ENCODE measurements at places on chromosomes 12 and 14.

DNA sequence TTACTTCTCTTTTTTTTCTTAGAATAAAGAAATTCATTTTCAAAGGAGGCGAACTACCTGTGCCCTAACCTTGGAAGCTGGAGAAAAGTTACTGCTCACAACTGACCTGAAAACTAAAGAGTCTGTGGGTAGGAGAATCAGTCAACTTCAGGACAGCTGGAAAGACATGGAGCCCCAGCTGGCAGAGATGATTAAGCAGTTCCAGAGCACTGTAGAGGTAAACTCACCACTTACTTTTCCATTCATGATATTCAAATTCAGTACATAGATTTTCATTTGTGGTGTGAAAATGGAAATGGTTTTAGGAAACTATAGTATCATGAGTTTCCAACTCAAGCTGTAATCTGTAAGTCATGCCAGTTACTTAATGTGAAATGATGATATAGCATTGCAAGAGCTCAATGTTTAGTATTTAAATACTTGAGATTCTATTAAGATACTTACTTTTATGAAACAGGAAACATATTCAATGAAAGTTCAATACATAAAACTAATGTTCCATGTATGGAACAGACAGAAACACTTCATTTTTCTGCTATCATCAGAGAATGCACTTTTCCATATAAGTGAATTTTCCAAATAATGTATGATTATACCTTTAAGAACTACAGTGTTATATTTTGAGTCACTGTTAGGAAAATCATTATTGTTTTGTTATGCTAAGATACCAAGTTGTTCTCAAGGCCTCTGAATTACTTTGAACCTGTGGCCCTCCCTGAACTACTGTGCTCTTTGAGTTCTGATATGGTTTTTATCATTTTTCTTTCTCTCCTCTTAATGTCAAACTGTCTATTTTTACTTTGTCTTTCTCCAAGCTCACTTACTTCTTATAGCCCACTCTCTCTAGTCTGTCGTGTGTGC lies 119.0 kb downstream of the ESR2 start:
- no peak for DNase-seq

DNA sequence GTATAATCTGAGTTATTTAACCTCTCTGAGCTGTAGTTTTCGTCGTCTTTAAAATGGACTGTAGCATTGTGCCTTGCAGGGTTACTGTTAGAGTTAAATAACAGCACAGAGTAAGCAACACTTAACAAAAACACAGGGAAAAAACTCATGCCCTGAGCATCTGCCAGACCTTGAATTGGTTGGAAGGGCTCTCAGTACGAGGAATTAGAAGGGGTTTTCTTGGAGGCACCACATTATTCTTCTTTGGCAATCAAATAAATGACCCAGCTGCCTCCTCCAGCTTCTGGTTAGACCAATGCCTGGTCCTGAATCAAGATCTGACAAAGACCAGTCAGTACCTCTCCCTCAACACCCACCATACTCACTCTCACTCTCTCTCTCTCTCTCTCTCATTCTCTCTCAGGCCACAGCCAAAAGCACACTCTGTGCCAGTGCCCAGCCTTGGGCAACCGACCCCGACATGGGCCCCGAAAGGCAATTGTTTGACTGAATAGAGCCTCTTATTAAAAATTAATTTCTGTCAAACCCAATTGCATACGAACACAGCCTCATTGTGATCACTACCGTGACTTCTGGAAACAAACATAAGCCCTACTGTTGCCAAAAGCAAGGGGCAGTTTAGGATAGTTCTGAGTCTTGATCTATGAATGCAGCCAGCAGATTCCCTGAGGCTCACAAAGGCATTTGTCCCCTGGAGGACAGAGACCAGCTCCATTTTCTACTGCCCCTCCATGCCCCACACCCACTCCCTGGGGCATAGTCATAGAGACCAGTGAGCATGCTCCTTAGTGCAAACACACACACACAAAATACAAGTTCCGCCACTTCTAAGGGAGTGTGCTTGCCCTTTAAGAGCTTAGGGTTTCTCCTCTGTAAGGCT lies 23.9 kb downstream of the DUSP6 start:
- no peak for DNase-seq

GRCh38 chr12:3091038-3091319 lies 13.8 kb downstream of the TSPAN9 start:
- no peak for DNase-seq

DNA sequence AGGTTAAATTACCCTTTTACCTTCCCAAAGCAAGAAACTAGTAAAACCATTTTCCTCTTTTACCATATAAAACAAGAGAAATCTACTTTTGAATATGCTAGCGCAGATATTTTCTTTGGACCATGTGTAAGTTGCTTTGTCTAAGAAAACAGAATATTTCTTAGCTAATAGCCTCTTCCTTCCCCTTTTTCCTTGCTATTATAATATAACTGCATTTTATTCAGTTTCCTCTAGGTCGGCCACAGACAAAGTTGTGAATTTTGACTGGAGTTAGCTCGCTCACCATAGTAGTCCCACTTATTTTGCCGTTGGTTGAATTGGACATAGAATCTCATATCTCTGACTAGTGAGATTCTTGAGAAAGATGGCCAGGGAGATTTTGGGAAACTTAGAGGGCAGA lies 115.6 kb downstream of the PLEKHA5 start:
- DNase-seq, result peak; percentile 75

- DNase-seq, result no peak
These were observed 6.6 kb upstream of the PCNX4 start for GRCh38 chr14:60085085-60085484.

- no peak for DNase-seq
These were observed 219.3 kb downstream of the C12orf50 start for GRCh38 chr12:87809916-87810315.

- DNase-seq, result peak; percentile 79
These were observed 511 bp downstream of the ANO6 start for GRCh38 chr12:45216230-45216982.

- DNase-seq, result peak; percentile 46
These were observed 122.9 kb upstream of the TMEM132D start for GRCh38 chr12:130026608-130027176.

GRCh38 chr14:93234798-93235197 lies 27.7 kb downstream of the UBR7 start:
- DNase-seq, result no peak

GRCh38 chr14:45519766-45520165 lies 266.8 kb upstream of the MIS18BP1 start:
- no peak for DNase-seq

GRCh38 chr12:42963988-42964387 lies 374.4 kb upstream of the PRICKLE1 start:
- DNase-seq, result no peak

DNA sequence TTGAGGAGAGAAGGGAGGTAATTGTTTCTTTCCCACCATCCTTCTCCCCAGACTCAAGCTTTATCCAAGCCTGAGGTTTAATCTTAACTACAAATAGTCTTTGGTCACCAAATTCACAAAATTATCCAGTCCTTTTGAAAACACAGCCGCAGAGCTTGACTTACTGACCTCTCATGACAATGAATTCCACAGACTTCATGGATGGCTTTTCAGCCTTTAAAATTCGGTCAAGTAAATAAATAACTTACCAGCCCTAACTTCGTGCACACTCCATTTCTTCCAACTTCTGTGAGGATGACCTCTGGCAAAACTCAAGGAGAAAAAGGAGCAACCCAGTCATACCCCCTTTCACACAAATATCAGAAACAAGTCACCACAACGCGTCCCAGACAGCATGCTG lies 137.0 kb upstream of the CDKN3 start:
- DNase-seq, result no peak

GRCh38 chr14:32468955-32469354 lies 139.9 kb downstream of the AKAP6 start:
- peak; percentile 78 for DNase-seq

DNA sequence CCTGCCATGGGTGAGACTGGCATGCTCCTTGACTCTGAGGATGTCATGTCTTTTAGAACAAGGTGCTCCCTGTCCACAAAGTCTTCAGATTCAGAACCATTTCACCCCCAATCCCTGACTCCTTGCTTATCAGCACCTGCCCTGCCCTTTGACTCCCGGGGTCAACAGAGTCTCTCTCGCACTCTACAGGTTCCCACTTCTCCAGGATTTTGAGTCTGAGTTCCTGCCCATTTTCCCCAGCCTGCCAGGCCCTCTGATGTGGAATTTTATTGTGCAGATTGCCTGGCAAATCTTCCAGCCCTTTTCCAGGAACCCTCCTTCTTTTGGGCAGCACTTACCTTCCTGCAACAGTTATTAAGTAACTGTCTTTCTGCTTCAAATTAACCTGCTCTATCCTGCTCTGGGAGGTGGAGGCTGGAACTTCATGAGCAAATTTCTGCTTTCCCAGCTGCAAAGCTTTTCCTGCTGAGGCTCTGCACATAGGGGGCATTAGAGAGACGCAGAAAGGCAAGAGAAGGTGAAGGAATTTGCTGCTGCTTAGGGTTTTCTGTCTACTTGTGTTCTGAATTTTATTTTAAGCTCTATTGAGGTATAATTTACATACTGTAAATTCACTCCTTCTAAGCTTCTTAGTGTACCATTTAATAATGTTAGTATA lies 259.1 kb downstream of the PCNX1 start:
- DNase-seq, result peak; percentile 66

DNA sequence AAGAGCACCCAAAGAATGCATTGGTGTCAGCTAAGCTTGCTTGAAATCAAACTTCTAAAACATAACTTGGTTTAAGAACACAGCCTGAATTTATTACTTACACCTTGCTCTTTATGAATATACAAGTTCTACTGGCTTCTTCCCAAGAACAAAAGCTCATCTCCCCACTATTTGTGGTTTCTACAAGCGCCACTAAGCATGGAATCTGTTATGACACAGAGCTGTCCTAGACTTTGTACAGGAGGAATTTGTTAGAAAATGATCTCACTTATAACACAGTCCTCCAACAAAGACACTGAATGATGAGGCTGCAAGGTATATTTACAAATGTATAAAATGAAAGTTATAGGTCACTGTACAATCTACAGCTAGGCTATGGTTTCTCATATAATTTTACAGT lies 452.1 kb downstream of the BCAT1 start:
- no peak for DNase-seq

DNA sequence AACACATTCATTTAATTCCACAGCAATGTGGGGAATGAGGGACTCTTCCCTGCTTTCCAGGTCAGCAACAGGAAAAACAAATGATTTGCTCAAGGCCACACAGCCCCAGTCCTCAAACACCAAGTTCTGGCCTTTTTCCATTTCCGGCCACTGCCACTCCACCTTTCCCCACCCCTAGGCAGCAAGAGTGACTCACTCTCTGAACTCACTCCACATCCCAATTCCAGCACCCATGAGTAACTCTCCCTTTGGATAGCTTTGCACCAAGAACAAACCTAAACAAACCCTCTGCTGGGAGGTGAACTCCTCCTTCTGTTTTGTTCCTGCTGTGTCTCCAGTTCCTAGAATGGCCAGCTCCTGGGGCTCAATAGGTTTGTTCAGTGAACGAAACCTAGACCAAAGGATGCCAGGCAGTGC lies 30.4 kb upstream of the PLEKHG6 start:
- no peak for DNase-seq

GRCh38 chr12:110908377-110909152 lies 11.8 kb downstream of the MYL2 start:
- DNase-seq, result no peak

GRCh38 chr12:49489720-49490119 lies 49.1 kb upstream of the KCNH3 start:
- no peak for DNase-seq
